RPMI7951 (cell line): ENCODE measurements at places on chromosomes 1 and 21.

DNA sequence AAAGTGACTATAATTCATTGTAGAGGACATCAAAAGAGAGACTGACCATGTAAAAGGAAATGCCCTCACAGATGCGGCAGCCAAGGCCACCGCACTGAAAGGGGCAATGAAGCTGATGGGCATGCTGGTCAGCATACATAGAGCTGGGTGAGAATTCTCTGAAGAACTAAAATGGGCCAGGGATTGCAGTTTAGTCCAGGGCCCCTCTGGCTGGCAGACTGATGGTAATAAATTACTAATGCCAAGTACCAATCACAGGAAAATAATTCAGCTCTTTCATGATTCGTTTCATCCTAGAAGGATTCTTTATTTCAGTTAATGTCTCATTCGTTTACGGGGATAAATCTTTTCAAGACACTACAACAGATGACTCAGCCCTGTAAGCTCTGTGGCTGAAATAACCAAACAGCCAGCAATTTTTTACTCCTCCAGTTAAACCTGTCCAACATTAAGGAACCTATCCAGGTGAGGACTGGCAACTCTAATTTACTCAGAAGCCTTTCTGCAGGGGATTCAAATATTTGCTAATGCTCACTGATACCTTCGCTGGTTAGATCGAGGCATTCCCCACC is 56.9 kb upstream of the MAP1LC3C start:
- DNase-seq, result no peak

DNA sequence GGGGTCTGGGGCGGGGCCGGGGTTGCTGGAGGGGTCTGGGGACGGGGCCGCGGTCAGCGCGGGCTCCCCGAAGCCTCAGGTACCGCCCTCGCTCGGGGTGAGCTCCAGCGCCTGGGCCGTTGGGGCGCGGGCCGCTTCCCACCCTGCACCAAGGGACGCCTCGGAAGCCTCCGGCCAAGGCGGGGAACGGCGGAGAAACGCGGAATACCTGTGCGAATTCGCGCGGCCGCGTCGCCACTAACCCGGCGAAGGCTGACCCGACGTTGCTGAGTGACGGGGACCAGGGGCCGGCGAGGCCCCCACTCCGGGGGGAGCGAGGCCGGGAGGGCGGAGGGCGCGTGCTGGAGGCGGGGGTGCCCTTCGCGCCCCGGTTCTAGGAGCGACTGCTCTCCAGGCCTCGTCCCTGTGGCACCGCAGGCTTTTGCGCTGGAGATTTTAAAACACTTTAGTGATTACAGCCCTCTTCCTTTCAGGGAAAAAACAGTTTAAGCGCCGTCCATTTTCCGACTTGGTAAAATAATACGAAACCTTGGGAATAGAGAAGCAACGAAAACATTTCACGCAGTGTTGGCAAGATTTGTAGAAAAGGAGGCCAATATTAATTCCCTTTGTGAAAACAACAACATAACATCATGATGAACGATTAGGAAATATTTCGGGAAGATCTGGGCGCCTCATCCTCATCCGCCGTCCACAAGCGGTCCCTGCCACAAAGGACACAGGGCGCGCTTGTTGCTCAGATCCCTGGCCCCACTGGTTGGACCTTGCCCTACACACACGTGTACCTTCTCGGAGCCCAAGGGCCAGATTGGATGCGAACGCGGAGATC is 971 bp upstream of the GNG4 start:
- DNase-seq, result no peak

DNA sequence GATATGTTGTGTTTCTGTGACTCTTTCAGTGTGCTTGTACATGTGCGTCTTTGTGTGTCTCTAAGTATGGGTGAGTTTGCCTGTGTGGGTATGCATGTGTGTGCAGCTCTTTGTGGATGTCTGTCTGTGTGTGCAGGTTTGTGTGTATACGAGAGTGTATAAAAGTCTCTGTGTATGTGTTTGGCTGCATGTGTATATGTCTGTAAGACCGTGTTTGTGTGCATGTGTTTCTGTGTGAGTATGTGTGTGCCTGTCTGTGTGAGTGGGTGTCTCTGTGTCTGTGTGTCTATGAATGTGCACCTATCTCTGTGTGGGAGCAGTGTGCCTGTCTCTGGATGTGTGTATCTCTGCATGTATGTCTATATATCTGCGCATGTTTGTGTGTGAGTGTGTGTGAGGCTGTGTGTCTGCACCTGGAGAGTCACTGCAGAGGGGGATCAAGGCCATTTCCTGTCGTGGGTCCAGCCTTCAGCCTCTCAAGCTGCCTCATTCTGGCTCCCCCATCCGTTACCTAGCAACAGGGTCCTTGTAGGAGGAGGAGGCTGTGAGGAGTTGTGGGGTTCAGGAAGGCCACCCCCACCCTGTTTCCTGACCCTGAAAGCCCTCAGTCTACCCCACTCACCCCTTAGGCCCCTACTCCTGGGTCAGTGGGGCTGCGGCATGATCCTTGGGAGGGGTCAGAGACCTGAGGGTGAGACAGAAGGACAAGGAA is 10.4 kb downstream of the FGR start:
- no peak for DNase-seq

- no peak for DNase-seq
These were observed 14.2 kb upstream of the HEATR1 start for GRCh38 chr1:236618507-236618906.

DNA sequence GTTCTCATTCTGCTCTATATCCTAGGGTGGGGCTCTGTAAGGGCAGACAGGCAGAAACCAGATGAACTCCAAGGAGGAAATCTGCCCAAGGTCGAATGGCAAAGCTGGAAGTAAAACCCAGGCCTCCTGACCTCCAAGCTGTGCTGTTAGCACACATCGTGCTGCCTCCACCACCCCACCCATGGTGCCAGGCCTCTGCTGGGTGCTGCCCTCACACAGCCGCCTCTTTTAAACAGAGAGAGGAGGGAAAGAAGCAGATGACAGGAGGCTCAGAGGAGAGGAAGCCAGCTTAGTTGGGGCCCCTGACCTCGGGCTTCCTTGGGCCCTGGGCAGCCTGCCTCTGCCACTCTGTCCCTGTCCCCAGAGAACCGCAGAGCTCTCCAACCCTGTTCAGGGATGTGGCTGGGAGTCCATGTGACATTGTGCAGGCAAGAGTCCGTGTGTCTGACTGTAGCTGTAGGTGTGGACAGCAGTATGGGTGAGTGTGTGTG is 1.1 kb downstream of the SYNC start:
- DNase-seq, result no peak

DNA sequence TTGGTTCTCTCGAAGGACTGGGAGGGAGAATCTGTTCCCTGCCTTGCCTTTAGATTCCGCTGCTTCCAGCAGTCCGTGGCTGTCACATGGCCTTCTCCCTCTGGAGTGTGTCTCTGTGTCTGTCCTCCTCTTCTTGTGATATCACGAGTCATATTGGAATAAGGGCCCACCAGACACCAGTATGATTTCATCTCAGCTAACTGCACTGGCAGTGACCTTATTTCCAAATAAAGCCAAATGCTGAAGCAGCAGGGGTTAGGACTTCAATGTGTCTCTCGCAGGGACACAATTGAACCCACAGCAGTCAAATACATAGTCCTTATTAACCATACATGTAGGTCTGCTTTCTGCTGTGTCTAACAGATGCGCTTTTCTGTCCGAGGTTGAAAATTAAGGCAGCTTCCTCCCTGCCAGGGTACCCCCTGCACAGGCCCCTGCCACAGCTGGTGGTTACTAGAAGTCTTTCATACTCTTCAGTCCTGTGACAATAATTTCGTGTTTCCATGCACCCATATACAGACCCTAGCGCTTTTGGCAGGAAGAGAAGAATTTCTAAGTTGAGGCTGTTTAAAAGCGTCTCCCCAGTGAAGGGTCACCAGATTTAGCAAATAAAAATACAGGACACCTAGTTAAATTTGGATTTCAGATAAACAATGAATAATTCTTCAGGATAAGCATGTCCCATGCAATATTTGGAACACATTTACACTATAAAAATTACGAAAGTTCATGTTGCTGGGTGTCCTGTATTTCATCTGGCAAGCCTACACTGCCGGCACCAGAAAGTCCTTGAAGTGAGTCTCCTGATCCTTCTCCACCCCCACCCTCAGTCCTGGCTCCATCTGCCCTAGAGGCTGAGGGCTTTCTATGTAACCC is 182.1 kb downstream of the ETS2 start:
- DNase-seq, result no peak

- no peak for DNase-seq
These were observed 3.1 kb downstream of the TINAGL1 start for GRCh38 chr1:31579374-31579773.

DNA sequence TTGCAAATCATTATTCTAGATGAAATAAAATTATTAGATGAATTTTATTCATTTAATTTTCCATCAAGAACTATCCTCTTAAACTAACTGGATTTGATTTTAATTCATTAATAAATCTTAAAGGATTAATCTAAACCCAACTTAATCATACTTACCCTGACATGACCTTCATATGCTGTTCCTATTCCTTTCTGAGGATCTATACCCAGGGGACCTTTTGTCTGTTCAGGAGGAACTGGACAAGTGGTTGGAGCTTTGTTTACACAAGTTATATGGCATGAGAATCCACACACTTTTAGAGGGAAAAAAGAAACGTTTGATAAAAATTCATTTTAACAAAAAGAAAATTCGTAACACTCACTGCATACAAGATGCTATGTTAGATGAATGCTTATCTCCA is 95.2 kb downstream of the COQ8A start:
- no peak for DNase-seq

DNA sequence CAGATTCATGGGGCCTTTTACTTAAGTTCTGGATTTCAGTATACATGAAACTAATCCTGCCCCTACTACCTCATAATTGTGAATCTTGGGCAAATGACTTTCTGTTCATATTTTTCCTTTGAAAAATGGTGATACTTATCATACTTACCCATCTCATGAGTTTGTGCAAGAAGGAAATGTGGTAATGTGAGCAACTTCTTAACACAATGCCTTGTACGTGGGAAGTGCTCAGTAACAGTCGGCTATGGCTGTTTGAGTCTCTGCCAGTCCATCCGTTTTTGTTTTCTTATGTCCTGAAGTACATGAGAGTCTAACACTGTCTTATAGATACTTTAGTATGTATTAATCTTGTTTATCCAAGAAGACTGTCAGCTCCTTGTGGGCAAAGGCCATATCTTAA is 86.5 kb downstream of the PATJ start:
- no peak for DNase-seq

DNA sequence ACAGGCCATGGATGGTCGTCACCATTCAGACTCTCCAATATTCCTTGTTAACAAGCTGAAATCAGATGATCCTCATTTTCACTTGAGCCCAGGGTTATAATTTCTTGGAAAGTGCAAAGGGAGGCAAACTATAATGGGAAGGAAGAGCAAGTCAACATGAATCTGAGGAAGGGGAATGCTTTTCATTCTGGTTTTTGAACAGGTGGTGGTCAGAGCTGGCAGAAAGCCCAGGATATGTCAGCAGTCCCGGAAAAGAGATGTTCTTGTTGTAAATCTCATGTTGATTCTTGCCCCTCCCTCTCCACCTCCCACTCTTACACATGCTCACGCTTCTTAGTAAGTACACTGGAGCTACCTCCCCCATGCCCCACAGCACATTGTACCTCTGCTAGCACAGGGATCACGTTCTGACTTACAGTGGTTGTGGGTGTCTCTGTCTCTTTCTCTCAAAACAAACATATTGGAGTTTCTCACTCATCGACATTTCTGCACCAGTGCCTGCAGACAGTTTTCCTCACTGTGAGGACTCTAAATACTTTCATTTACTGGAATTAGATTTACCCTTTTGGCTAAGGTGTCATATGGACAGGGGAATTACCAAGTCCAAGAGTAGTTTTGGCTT is 77.6 kb downstream of the XCL2 start:
- DNase-seq, result peak; percentile 92

GRCh38 chr1:72567521-72567920 is 285.2 kb upstream of the NEGR1 start:
- no peak for DNase-seq

DNA sequence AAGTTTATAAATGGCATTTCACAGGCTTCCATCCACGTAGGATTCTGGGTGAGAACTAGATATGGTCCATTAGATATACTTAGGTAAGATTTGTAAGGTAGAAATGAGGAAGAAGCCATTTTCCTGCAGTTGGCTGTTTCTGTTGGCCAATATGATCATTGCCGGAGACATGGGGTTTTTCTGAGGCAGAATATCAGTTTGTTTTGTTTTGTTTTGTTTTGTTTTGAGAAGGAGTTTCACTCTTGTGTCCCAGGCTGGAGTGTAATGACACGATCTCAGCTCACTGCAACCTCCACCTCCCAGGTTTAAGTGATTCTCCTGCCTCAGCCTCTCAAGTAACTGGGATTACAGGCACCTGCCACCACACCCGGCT is 8.7 kb upstream of the EYA3 start:
- DNase-seq, result no peak

GRCh38 chr1:181105134-181106021 is 16.9 kb downstream of the IER5 start:
- DNase-seq, result peak; percentile 87

DNA sequence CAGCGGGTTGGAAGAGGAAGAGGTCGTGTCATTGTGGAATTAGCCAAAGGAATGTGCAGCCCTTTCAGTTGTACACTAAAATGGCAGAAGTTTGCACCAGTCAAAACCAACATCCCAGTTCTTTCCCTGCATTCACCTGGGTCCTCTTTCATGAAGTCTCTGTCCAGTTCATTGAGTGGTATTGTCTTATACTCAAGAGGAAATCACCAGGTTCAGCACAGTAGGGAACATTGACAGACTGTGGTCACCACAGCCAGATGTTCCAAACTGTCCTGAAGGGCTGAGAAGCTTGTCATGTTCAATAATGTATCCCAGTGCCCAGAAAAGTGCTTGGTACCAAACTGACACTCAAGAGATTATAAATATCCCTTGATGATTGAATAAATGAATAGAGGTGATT is 131.6 kb downstream of the GLUL start:
- DNase-seq, result no peak

- DNase-seq, result no peak
These were observed 53.6 kb downstream of the ERG start for GRCh38 chr21:38444691-38445090.

DNA sequence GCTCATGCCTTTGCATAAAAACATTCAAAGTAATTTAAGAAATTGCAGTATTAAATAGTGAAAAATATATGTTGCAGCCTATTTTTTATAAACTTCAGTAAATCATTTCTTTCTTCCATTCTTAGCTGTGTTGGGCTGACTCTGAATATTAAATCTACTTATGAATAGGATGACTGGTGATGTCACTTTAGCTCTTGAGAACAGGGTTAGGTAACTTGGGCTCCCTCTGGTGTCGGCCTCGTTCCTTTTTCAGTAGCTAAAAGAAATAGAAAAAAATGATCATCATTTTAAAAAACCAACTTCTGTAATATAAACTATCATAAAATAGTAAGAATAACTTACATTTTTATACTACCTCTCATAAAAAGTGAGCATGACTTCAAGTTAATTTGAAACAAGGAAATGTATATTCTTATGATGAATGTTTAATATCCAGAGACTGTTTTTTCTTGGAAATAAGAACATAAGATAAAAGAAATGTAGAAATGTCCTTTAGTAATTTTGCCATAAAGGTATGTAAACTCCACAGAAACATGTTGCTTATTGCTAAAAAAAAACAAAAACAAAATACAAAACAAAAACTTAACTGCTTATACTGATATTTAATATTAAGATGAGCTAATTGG is 26.8 kb upstream of the NCAM2 start:
- peak; percentile 10 for DNase-seq

- DNase-seq, result no peak
These were observed 41.2 kb downstream of the AHDC1 start for GRCh38 chr1:27562534-27563340.
